D341Med (cell line): ENCODE measurements at places on chromosomes 1 and 21.
A peak's percentile ranks its signal among the peaks of the same experiment; 100 is the strongest.

DNA sequence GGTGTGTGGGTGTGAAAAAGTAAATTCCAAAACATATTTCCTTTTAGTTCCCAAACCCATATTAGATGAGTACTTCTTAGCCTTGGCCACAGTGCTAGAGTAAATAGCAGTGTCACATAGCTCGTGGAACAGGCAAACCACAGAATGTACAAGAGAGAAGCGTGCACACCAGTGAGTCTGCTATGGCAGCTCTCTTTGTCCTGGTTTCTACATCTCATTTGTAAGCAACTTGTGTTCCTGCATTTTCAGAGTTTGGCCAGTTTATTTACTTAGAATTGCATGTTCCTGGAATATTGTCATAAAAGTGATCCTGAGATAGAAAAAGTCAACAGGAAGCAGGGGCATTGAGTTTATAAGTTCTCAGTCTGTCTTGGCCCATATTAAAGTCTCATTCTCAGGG, 142.1 kb downstream of the DHRS3 start:
- DNase-seq = no peak

DNA sequence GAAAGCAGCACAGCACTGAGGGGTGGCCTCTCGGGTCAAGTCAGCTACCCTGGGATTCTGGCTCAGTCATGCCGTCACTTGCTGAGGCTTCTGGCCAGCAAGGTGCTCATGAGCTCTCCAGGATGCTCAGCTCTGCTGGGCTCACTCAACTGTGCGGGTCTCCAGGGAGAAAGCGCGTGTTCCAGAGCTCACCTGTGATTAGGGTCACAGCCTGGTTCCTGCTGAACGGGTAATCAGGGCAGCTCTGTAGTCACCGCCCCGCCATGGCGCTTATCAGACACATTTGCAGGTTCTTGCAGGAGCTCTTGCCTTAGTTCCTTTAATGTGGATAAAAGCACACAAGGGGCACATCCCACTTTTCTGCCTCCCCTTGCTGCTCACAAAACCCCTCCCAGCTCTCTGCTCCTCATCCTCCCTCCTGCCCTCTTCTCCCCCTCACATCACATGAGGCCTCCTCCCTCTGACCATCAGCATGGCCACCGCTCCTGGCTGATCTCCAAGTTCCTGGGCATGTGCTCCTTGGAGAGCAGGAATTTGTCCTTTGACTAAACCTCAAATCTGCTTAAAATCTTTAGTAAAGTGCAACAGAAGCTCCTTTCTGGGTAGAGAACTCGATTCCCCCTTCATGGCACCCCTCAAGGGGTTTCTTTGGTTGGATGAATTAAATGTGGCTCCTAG, 2.0 kb downstream of the PCP4 start:
- no peak for DNase-seq

DNA sequence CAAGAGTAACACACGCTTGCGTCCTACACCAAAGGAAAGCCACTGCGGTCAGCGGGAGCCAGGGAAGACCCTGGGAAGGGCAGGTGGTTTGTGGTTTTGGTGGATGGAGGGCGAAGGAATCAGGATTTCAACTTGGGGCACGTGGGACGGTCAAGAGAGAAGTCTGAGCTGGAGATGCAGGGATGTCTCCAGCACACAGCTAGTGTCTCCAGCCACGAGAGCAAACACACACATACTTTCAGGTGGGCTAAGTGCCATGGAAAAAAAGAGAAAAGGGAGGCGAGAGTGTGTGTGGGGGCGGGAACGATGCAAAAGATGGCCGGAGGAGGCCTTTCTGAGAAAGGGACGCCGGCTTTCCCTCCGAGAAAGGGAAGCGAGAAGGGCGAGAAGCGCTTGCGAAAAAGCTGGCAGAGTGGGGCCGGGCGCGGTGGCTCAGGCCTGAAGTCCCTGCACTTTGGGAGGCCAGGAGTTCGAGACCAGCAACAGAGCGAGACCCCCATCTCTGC, 1.4 kb upstream of the SRRM1 start:
- no peak for DNase-seq

DNA sequence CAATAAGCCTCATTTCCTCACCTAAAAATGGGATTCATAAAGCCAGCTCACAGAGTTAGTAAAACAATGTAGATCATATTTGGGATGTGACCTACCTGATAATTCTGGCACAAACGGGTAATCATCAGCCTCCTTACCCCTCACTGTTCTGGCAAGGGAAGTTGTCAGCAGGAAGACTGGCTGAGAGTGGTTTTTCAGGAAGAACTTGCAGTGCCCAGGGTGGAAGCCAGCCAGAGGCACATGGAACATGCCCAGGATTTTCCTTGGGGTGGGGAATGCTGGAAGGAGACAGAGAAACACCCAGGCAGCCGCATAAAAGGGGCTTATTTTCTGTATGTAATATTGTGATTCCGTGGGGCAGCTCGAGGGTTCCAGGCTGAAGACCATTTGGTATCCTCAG, 7.7 kb upstream of the SLC5A9 start:
- no peak for DNase-seq

DNA sequence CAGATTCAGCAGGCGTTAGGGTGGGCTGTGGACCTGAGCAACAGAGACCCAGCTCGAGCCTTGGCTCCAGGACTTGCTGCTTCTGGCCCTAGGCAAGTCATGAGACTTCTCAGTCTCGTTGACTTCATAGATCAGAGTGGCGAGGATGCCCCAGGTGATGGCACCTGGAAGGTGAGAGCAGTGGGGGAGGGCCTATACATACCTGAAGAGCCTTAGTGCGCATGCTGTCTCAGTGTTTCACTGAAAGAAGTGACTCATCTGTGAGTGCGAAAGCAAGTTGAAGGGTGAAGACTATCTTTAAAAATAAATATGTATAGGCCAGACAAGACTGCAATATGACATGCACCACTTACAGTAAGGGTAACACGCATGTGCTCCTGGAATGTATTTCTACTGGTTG, 10.1 kb downstream of the PLEKHA6 start:
- DNase-seq = no peak

DNA sequence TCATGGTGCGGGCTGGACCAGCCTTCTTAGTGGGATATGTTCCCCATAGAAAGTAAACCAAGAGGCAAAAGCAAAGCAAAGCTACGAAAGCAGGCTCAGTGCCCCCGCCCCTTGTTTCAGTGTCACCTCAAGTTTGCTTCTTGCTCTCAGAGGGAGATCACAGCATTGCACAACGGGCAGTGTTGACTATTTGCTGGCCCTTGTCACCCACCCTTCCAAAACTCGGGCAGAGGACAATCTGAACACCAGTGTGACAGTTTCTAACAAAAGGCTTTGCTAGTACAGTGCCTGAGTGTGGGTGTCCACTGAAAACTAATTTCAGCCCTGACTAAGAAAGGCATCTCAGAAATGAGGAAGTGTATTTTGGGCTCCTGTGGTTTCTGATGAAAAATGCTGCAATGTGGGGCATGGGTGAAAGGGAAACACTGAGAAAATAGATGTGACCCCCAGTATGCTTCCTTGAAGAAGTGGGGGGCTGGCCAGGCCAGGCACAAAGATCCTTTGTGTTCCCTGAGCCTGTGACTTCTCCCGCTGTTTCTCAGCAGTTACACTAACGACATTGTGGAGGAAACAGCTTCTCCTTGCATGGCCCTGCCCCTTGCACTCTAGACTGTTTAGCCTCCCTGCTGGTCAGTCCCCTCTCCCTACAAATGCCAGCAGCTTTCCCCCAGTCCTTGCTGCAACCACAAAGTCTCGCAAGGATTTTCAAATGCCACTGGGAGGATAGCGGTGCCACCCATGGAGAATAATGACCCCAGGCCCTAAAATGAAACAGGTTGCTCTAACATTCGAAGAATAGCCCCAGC, 33.3 kb upstream of the KCNE1 start:
- DNase-seq = no peak

- DNase-seq = no peak
Measured at GRCh38 chr1:197841883-197842553, 60.4 kb upstream of the C1orf53 start.

DNA sequence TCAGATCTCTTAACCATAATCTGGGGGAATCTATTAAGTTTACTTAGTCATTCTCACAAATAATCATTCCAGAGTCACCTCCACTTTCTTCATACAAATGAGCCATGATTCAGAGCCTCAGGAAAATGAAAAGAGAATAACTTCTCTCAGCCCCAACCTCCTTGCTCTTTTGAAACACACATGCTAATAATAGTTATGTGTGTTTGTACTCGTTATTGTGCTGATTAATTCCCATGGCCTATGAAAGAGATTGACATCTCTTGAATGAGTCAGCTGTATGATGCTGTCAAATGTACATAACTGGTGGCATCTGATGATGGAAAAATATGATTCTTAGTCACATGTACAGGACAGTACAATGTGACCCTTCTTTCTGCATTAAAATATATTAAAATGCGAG, 41.5 kb downstream of the DTL start:
- DNase-seq = no peak

DNA sequence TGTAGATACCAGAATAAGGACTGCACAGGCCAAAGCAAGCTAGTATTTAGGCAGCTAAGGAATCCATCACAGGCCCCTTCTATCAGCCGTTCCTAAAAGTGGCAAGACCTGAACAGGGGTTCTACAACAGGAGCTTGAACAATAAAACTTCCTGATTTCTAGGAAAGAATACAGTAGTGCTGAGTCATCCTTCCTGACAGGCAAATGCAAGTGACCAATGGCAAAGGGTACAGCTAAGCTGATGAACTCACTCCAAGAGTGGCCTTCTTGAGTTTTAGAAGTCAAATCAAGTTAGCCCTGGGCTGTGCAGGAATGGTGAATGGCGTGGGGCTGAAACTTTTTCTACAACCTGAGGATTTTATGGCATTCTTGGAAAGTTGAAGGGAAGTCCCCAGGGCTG, 112.9 kb downstream of the GREM2 start:
- DNase-seq = no peak

DNA sequence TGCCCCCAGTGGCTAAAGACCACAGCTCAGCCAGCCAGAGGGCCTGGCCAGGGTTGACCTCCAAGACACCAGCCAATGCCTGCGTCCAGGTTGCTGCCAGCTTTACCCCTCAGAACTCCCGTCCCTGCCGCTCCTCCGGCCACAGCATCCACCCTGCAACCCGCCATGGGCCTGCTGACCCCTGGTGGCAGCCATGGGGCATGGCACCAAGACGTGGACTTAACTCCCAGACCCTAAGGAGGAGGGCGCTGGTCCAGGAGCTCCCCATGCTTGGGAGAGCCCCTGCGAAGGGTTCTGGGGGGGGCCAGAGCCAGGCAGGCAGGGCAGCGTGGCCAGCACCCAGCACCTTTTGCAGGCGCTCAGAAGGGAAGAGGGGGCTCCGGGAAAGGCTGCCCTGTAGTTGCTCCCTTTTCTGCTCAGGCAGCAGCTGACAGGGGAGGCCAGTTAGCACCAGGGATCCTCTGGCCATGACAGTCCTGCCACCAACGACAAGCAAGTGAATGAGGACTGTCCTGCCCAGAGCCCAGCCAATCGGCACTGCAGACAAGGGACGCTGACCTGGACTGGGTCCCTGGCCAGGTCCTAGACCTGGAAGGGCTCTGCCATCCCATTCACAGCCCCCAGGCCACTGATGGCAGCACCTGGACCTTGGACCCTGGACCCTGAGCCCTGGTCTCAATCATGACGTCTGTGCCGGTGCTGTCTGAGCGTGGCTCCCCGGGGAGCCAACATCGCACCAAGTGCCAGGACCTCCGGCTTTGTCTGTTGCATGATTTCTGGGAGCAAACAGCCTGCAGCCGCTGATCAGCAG, 246.2 kb downstream of the NPHP4 start:
- peak; percentile 89 for DNase-seq

DNA sequence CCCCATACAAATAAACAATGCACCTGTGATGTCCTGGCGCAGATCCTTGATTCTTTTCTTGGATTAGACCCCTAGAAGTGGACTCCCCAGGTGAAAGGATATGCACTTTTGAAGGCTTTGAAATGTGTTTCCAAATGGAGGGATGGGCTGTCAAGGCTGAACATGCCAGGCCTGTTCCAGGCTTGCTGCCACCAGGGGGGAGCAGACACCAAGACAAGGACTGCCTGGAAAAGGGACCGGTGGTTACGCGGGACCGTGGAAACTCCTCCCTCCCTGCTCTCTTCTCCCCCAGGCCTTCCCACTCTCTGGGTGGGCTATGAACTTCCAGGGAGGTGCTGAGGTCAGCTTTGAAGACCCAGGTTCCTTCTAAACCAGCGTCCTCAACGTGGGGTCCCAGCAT, 12.7 kb downstream of the C1QB start:
- DNase-seq = peak; percentile 64

DNA sequence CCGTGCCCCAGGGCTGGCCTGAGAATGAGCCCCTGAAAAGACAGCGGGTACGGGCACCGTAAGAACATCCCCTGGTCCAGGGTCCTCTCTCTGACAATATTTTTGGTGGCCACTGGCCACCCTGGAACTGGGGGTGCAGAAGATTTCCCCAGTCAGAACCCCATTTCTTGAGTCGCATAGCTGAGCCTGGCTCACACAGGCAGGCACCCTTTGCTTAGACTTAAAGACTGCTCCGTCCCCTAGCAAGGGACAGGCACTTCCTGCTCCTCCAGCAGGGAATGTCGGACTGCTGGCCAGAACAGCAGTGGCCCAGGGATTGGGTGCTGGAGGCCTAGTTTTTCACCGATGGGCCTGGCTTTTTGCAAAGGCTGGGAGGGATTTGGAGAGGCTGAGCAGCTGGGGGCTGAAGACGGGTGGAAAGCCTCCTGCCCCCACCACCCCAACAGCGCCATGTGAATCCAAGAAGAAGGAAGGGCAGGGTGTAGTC, 4.3 kb downstream of the OLIG2 start:
- DNase-seq = no peak

DNA sequence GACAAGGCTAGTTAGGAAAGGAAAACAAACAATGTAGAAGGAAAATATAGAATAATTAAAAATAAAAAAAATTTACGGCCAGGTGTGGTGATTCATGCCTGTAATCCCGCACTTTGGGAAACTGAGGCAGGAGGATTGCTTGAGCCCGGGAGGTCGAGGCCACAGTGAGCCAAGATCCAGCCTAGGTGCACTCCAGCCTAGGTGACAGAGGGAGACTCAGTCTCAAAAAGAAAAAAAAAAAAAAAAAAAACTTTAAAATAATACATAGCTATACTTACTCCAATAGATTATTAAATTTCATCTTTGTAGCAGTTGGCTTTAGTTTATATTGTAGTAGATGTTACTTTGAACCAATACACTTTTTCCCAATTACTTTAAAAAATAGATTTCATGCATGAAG, 32.0 kb downstream of the LIN9 start:
- no peak for DNase-seq

DNA sequence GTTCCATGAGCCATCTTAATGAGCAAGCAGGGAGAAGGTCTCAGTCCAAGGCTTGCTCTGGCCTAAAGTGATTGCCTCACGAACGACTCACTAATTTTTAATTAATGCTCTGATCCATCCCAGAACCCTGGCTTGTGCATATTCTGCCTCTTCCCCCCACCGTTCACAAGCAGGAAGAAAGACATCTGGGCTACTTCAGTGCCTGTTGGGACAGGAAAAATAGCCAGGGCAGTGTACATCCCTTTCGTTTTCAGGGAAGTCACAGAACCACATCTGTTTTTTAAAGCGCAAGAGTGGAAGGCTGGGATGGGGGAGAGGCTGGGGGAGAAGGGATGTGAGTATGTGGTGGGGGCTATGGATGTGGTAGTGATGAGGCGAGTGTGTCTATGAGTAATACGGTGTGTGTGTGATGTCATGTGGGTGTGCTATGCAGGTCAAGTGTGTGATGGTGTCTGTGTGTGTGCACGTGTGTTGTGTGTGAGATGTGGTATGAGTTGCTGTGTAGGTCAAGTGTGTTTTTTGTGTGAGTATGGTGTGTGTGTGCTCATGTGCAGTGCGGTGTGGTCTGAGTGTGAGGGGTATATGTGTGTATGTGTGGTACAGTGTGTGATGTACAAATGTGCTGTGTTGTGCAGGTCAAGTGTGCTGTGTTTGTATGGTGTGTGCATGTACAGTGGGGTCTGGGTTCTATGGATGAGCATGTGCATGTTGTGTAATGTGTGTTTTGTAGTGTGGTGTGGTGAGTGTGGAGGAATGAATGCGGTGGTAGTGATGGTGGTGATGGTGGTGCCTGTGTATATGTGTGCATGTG, 64.9 kb upstream of the SYT6 start:
- DNase-seq = no peak
